ENCODE measurements at places on chromosomes 1 and 21.

- DNase-seq, result no peak
Measured at GRCh38 chr1:112618114-112618720, 724 bp downstream of the ST7L start.

DNA sequence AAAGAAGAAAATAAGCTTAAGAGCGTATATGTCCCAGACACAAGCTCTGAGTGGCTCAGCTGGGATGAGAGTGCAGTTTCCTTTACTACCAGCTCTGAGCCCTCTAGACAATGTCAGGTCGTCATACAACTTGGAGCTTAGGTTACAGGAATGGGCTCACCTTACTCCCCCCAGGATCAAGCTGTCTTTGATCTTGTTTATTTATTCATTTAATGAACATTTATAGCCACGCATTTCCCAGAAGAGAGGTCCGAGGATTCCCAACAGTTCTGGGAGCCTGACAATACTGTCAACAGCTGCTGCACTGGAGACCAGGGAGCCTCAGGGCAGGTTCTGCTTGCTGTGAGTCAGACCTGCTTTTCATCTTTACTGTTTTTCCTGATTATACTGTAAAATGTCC lies 378.9 kb downstream of the PLPP3 start:
- DNase-seq, result peak; percentile 26

- no peak for DNase-seq
Measured at GRCh38 chr1:168146626-168147025, 9.9 kb upstream of the GPR161 start.

- no peak for DNase-seq
Measured at GRCh38 chr21:29145852-29146453, 15.5 kb downstream of the MAP3K7CL start.

DNA sequence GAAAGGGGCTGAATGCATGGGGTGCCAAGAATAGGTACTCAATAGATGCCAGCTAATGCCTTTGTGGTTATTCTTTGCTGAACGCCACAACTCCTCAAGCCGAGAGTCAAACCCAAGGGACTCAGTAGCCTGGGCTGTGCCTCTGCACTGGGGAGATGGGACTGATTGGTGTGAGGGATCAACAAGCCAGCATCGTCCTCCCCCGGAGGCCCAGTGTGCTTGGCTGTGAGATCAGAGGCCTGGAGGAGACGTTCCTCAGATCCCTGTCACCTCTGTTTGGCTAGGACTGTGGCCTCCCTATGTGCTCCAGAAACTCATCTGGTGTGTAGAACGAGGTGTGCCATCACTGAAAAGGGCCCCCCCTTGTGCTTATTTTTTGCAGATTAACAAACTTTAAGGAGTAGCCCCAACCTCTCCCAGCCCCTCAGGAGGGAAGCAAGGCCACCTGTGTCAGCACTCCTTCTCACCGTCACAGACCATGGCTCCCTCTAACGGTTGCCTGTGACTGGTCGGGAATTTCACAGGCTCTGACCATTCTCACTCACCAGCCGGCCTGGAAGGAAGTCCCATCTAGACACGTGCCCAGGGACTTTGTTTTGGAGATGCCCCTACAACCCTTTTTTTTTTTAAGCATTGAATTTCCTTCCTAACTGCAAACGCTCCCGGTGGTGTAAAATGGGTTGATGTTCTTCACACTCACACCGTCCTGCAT lies 194.0 kb upstream of the VAMP3 start:
- DNase-seq, result no peak

DNA sequence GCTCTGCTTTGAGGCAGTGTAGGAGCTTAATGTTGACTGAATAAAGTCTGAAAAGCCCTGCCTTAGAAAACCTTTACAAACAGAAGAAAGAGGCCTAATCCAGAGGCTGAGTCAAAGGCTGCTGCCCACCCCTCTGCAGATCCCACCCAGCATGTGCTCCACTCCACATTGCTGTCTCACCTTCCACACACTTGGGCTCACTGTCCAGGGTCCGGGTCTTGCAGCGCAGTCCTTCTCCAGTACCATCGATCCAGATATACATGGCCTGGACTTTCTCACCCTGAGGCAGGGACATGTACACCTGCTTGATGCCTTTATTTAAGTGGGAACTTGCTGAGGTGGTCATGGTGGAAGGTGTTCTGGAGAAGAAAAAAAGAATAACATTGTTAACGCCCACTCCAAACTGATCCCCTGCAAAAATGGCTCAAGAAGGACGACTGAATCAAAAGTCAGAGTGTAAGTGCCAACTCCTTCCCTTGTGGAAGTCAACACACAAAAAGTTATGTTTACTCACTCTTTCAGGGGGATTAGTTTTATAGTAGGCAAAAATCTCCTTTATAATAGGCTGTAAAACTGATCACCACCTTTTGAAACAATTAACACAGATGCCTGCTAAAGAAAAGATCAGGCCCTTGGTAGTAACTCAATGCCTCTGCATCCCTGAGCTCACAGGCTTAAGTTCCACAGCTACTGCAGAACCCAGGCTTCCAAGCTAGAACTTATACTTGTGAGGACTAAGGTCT lies 3.0 kb downstream of the GLUL start:
- no peak for DNase-seq

GRCh38 chr21:42299324-42300044 lies 15.7 kb downstream of the TFF3 start:
- no peak for DNase-seq

DNA sequence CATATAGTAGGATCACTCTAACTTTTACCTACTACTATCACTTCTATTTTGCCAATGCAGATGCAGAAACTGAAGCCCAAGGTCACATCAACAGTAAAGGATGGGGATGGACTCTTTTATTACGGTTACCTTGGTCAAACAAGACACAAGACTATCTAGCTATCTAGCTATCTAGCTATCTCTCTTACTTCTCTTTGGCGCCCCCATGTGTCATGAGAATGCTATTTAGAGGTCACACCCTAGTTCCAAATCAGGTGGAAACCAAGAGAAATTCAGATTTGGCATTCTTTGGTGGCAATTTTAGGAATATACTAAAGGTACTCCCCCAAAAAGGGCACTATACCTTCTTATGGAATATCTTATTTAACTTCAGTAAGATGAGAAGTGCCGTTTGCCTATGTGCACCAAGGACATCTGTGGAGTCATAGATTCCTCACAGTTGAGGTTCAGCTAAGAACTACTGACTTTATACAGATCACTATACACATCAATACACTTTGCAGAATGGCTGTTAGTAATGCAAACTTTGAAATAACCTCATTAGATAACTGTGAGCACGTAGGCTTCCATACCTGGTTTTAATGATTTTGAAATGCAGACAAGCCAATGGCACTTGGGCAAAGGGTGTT lies 6.7 kb downstream of the ZNF648 start:
- DNase-seq, result peak; percentile 14

- no peak for DNase-seq
Measured at GRCh38 chr1:21331752-21332478, 41.7 kb upstream of the ECE1 start.

- no peak for DNase-seq
Measured at GRCh38 chr1:93078203-93078602, 880 bp upstream of the MTF2 start.

DNA sequence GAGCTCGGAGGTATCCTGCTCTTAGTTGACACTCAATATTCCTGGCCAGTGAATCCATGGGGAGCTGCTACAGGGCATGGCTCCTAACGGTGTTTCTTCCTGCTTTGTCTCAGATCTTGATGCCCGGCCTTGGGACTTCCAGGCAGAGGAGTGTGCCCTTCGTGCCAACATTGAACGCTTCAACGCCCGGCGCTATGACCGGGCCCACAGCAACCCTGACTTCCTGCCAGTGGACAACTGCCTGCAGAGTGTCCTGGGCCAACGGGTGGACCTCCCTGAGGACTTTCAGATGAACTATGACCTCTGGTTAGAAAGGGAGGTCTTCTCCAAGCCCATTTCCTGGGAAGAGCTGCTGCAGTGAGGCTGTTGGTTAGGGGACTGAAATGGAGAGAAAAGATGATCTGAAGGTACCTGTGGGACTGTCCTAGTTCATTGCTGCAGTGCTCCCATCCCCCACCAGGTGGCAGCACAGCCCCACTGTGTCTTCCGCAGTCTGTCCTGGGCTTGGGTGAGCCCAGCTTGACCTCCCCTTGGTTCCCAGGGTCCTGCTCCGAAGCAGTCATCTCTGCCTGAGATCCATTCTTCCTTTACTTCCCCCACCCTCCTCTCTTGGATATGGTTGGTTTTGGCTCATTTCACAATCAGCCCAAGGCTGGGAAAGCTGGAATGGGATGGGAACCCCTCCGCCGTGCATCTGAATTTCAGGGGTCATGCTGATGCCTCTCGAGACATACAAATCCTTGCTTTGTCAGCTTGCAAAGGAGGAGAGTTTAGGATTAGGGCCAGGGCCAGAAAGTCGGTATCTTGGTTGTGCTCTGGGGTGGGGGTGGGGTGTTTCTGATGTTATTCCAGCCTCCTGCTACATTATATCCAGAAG lies 16.7 kb downstream of the ALX3 start:
- DNase-seq, result peak; percentile 35

GRCh38 chr1:65795311-65795710 lies 2.6 kb downstream of the PDE4B start:
- no peak for DNase-seq

- no peak for DNase-seq
Measured at GRCh38 chr1:7375781-7376660, 395.1 kb upstream of the VAMP3 start.

DNA sequence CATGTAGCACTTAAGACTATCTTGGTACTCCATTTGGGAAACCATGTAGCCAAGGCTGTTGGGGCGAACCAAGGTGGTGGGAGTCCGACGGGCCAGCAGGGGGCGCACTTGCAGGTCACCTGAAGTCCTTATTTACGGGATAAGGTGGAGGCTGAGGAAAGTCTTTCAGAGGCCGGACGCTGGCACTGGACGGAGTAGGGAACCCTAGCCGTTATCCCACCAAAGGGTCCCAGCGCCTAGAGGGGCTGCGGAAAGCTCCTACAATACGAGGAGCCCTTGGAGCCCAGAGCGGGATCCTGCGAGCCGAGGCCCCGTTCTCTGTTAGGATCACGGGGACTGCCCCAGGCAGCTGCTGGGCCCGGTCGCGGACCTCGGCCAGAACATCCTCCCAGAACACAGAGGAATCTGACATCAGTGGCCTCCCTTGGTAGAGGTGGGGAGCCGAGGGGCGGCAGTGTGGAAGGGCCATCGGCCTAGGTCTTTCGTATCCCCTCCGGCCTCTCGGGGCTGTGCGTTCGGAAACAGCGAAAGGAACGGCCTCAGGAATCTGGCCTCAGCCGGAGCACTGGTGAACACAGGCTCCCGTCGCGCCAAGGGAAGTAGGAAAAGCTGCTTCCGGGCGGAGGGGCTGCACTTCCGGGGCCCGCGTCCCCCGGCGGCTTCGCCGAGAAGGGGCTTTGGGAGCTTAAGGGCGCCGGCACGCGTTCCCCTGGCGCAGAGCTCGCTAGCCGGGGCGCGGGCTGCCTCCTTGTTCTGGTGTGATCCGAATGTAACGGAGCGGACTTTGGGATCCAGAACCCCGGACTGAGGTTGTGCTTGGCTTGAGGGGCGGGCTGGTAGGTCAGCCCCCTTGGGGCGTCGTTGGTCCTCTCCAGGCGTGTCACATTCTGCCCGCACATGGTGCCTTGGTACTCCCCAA lies 29.9 kb upstream of the RPTN start:
- no peak for DNase-seq

GRCh38 chr1:165351863-165352441 lies 4.6 kb downstream of the LMX1A start:
- DNase-seq, result no peak

GRCh38 chr1:2414297-2414958 lies 2.1 kb upstream of the PEX10 start:
- no peak for DNase-seq

GRCh38 chr21:33432496-33432895 lies 29.3 kb downstream of the IFNGR2 start:
- no peak for DNase-seq

- DNase-seq, result no peak
Measured at GRCh38 chr1:168673974-168674683, 54.9 kb downstream of the DPT start.

DNA sequence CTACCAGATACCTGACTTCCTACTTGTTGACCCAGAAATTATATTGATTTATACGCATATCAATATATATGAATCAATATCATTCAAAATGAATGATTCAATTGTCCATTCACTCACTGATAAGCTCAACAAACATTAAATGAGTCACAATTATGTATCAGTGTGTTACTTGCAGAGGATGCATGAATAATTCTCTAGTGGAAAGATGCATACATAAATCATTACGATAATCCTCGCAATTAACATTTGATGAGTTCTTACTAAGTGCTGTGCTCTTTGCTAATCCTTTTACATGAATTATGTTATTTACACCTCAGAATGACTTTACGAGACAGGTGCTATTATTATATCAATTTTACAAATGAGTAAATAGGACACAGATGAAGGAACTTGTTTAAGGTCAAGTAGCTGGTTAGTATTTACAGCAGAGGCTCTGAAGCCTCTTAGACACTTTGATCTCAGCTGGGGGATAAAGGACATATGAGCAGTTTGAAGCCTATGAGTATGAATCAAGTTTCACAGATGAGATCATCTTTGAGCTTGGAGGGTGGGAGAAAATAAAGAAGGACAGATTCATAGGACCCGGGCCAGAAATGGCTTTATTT lies 112.8 kb upstream of the ADAMTS5 start:
- DNase-seq, result no peak

GRCh38 chr1:226551299-226551698 lies 2.7 kb downstream of the STUM start:
- DNase-seq, result peak; percentile 45

- no peak for DNase-seq
Measured at GRCh38 chr1:21944733-21945073, 7.6 kb upstream of the HSPG2 start.

DNA sequence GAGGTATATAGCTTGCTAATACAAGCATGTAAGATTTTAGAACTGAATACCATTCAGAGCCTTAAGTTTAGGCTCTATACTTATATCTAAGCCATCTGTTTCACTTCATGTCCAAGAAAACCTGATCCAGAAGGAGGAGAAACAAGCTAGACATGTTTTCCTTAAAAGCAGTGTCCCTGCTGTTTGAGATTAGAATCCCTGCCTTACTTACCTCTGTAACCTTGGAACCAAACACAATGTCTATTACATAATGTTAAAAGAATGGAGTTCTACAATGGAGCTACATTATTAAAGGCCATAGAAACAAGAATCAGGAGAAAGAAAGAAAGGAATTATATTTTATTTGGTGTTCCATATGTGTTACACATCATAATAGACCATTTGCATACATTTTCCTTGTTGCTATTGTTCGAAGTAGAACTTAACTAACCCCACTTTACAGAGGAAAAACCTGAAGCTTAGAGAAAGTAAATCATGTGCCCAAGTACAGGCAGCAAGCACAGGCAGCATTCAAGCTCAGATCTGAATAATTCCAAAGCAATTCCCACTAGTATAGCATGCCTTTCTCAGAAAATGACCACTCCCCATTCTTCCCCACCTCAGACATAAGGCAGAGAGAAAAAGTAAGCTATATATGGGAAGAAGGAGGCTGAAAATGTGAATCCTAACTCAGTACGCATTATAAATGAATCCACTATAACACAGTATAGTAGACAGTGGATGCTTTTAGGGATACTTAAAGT lies 380.1 kb upstream of the SPAG17 start:
- DNase-seq, result no peak
